ENCODE measurements at places on chromosomes 4 and X.

DNA sequence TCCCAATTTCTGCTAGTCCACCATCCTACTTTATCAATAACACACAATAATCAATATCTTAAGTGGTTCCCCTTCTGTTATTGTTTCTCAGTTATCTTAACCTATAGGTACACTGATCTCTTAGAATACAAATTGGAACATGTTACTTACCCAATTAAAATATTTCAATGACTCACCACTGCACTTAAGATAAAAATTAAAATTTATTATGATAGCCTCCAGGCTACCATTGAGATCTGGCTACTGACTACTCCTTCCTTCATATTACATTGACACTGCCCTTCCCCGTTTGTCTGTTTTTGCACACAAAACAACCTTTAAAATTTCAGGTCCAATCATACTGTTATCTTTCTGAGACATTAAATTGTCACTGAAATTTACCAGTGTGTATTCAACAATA is 1074.7 kb downstream of the ADGRL3 start:
- no peak for DNase-seq

DNA sequence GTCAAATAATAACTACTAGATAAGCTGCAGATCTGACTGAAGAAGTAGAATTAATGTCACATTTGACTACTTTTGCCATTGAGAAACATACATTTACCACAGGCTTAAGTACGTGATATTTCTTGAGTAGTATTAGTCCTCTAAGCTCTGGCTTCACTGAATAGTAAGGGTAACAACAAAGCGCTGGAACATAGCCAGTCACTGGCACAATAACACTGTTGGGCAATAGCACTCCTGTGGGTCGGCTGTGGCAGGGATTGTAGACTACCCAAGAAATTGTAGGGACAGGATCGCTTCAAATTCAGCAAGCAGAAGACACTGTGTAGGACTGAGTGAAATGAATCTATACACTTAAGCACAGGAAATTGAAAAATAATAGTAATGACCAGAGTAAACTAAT is 27.1 kb upstream of the IL15 start:
- DNase-seq: no peak

GRCh38 chrX:155115174-155115819 is 44.0 kb downstream of the BRCC3 start:
- no peak for DNase-seq

GRCh38 chr4:39004758-39005157 is 27.5 kb downstream of the TMEM156 start:
- no peak for DNase-seq

DNA sequence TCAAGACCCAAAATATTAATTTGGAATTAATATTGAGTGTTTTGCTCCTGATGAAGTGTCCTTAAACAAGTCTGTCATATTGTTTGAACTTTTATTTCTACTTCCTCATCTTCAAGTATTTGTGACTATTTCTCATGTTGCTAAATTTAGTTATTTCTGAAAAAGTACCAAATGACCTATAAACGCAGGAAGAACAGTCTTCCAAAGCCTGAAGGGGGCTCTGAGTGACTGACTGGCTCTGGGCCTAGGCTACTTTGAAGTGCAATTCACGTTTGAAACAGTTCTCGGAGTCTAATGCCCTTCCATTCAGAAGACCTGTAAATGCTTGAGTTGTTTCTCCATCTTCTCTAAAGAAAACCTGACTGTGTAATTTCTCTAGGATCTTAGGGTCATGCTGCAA is 26.5 kb downstream of the GALNT7 start:
- no peak for DNase-seq

DNA sequence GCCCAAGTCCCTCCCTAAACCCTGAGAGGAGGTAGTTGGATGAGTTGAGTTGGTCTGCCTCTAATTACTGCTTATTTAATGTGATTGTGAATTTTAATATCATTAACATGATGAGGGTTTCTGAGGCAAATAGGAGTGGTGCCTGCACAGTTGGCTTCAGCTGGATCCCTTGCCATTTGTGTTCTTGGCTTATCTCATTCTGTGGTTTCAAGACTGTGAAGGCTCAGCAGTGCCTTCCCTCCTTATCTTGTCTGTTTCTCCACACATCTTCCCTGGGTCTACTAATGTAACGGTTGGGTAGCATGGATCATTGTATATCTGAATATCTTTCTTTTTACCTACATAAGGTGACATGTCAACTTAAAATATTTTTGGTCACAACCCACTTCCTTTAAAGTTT is 1.6 kb upstream of the SLC10A4 start:
- DNase-seq: no peak

DNA sequence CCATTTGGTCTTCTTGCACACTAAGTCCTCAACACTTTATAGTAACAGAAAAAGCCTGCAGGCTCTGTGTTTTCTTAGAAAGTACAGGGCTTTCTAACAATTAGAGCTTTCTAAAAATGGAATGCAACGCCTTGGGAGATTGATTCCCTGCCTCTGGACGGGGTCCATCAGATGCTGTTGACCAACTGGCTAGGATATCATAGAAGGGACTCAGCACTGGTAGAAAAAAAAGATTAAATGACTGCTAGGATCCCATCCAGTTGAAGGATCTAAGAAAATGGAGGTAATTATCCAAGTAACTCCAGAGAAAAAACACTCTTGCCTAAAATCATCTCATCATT is 39.5 kb downstream of the USP46 start:
- DNase-seq: no peak

- no peak for DNase-seq
These were observed 93.5 kb upstream of the GALNTL6 start for GRCh38 chr4:171719691-171720090.

- DNase-seq: no peak
These were observed 77.4 kb upstream of the PRSS48 start for GRCh38 chr4:151199319-151200190.

DNA sequence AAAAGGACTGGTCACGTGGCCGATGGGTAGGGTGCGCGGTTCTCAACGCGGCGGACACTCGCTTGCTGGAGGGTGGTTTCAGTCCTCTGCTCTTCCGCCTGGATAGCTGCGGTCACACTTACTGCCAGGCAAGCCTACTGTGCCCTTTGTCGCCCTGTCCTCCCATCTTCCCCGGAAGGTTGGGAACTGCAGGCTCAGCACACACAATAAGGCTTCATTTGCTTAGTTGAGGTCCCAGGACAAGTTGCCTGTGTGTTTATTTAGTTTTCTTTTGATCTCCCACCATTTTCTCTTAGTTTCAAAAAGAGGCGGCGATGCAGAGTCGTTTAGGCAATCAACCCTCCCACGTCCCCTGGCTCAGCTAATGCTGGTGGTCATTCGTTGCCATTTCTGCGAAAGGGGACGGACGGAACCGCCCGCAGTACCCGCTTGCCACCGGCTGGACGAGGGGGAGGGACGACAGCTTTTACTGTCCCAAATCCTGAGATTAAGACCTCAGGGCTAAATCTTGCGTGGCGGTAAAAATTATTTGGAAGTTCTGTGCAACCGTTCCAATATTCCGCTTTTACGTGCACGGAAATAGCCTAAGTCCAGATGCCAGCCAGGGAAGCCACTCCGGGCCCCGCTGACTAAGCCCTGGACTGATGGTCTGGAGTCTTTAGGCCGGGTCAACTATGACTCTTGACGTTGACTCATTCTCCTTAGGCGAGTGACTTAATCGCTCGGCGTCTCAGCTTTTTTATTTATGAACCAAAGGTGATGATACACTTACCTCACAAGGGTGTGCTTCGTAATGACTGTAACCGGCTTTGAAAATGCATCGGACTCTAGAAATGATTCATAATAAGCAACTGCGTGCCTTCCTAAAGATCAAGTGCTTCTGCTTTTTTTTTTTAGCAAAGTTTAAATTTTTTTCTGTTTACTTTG is 671 bp upstream of the EIF4E start:
- peak; percentile 8 for DNase-seq

- DNase-seq: no peak
These were observed 36.1 kb upstream of the OTUD4 start for GRCh38 chr4:145216535-145216934.

- DNase-seq: no peak
These were observed 740.6 kb upstream of the TENM3 start for GRCh38 chr4:181502611-181503010.

- no peak for DNase-seq
These were observed 2.7 kb upstream of the GRIA3 start for GRCh38 chrX:123181233-123181914.

DNA sequence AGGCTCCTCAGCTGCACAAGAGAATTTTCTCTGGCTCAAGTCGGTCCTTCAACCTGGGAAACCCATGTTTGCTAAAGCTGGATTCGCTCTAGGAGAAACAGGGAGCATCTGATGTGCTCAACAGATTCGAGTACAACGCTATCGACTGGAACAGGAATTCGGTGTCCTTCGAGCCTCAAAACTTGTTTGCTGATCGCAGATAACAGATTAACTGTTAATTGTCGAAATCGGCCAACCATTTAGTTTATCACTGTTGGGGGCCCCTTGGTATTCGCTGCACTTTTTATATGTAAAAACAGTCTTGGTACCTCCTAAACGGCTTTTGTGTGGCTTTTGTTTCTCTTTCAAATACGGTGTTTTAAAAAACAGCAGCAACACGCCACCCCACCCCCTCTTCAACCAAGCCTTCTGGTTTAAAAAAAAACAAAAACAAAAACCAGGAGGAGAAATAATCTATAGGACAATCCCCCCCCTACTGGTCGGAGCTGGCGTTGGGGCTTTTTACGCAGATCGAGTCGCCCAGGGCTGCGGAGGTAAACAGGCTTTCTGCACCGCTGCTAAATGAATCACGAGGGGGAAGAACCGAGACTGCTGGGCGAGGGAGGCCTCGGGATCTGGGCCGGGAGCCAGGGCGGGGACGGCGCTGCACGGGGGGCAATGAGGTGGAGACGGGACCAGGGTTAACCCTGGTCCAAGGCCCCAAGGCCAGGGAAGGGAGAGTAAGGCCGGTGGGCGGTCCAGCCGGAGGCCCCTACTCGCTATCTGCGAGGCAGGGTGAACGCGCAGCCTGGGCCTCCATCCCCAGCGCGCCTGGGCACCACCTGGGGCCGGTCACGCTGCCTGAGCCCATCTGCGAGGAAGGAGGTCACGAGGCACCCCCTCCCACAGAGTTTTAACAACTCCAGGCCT is 71.7 kb upstream of the BCOR start:
- peak; percentile 71 for DNase-seq

DNA sequence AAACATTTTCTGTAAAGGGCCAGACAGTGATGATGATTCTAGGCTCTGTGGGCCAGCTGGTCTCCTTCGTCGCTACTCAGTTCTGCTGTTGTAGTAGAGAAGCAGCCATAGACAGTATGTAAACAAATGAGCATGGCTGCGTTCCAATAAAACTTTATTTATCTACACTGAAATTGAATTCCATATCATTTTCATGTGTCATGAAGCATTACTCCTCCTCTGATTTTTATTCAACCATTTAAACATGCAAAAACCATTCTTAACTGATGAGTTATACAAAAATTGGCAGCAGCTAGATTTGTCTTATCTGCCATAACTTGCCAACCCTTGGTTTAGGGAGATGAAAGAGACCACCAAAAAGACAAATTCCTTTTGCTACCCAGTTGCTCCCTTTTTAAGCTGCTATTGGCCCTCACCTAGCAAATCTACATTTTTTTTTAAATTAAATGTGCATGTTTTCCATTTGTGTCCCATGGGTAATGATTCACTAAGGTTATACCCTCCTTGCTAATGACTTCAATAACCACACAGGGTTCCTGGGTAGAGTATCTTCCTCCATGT is 309.9 kb downstream of the DHX15 start:
- no peak for DNase-seq

DNA sequence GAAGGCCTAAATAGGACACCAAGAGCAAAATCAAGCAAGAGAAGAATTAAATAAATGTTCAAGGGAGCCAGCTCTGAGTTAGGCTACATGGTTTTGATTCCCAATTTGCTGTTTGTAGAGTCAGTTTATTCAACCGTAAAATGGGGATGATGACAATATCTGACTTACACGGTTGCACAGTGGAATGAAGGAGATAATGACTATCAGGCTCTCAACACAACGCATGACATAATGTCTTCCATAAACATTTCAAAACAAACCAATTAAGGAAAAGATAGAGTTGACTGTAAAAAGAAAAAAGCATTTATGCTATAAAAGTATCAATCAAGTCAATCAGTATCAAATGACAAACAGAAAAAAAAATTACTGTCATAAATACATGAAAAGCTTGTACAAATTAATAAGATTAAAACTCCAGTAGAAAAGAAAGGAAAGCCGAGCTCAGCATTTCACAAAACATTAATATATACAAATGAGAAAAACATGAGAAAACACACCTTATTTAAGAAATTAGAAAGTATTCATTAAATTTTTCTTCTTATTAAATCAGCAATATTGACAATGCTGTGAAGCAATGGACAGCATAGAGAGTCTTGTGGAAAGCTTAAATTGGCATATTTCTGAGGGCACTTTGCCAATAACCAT is 179.0 kb downstream of the SCFD2 start:
- no peak for DNase-seq

- no peak for DNase-seq
These were observed 25.6 kb downstream of the TKTL1 start for GRCh38 chrX:154321152-154321551.

GRCh38 chrX:71111921-71112431 is 599 bp upstream of the IL2RG start:
- no peak for DNase-seq

DNA sequence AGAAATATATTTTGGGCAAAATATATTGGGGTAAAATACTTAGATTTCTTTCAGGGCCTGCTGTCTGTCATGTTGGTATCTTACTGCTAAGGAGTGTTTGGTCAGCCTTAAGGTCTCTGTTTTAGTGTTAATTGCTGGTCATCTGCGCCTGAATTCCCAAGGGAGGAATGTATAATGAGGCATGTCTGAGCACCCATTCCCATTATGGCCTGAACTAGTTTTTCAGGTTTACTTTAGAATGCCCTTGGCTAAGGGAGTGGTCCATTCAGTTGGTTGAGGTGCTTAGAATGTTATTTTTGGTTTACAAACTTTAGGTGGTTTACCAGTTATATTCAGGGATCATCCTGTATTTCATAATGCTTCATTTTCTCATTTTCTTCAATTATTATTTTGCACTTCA is 125.9 kb downstream of the CFAP299 start:
- no peak for DNase-seq

DNA sequence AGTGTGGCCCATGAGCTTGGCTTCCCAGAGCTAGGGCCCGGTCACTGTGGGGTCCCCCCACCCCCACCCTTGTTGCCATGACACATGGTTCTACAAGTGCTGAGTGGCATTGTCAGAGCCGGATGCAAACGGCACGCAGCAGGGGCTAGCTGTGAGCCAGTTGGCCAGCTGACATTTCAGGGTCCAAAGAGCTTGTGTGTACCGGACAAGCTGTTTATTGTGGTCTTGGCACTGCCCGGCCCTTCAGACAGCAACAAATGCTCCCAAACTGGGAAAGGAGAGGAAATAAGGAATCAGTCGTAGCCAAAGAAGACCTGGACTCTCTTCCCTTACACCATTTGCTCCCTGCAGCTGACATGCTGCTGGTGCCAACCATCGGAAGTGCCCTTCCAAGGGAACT is 36.8 kb downstream of the TSC22D3 start:
- DNase-seq: no peak

DNA sequence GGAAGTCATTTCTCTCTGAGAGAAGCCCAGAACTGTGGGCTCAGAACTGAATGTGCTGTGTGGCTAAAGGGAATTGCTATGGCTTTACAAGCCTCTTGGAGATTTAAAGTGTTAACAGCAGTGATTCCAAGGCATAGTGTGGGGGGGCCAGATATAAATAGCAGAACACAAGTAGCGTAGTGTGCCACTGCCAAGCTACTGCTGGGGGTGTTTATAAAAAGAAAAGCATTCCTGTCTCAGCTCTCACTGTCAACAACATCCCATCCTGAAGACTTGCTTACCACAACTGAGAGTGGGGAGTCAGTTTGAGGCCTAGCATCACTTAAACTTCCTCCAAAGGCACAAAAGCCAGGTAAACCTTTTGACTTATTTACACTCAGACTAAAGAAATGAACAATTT is at the start of gene ART3:
Gene ART3, plus strand, starts transcription at position 242 of the 400 bp plus-strand sequence. CDS start 1,181 bp downstream, outside the sequence.
- DNase-seq: no peak

Measured in stimulated activated CD8-positive, alpha-beta memory T cell treated with anti-CD3 and anti-CD28 coated beads, Interleukin-4, amount 100 ng/mL, for 4 hours (primary cell).